ENCODE measurements at places on chromosomes 5 and 9.

DNA sequence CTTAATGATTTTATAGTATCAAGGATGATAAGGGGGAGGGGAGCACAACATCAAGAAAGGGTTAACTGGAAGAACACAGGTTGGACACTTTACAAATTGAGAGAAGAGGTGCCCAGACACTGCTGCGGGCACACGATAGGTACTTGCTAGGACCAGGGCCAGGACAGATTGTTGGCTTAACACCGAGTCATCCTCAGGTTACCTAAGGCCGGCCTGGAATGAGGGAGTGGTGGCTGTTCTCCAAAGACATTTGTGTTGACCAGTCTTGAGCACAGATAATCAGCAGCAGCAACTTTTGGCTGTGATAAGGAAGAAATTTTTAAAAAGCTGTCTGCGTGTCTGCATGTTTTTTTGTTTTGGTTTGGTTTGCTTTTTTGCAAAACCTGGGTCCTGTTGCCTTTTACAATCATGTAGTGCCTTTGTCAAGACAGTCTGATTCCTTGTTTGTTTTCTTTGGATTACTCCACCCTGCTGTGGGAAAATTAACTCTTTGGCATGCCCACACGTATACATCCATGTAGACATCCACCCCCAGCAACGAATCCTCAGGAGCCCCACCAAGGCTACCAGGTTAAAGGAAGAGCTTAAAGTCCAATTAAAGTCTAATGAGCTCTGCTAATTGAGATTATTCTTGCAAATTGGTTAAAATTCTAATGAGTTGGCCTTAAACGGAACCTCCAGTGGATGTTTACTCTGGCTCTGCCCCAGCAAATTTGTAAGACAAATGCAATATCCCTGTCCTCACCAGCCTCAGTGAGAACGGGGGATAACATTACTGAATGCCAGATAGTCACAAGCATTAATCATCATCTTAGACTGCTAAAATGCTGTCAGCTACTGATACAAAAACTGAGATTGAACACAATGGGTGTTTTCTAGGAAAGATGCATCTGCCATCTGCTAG is 382.3 kb downstream of the ACTL7B start:
- no peak for DNase-seq

DNA sequence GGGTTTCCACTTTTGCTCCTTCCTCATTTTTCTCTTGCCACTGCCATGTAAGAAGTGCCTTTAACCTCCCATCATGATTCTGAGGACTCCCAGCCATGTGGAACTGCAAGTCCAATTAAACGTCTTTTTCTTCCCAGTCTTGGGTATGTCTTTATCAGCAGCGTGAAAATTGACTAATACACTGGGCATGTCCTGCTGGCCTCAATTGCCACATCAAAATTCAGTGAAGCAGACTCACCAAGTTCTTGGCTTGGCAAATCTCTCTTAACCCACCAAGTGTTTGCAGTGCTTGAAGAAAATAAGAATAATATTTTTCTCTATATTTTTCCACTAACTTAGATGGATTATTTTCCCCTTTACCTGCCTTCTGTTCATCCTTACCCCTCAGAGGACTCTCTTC is 212.0 kb downstream of the BRINP1 start:
- DNase-seq: no peak

- DNase-seq: no peak
Measured at GRCh38 chr9:14730461-14730898, 7.9 kb upstream of the CER1 start.

GRCh38 chr9:93510041-93510440 is 56.7 kb upstream of the FAM120AOS start:
- DNase-seq: no peak

DNA sequence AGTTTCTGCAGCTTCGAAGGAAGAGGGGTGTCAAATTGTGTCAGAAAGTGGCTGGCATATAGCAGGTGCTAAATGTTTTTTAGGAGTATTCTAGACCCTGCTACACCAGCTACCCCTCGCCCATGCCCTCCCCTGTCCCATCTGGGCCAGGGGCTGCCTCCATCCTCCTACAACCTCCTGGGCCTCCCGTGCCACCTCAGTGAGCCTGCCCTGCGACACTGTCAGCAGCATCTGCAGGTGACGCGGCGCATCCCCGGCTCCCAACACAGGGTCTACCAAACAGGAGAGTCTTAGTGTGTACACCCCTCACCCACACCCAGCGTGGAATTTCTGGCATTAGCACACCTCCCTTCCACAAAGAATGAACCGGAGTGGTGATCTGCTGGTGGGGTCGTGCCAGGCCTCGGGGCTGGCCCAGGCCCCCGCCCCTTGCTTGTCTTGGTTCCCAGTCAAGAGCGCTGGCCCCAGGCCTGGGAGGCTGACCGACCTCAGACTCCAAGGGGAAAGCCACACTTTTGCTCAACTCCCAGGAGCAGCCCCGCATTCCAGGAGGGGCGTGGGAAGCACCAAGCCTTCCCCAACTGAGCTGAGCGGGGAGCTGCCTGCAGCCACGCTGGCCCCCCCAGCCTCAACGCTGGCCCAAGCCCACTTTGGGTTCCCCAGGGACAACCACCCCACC is 55.2 kb downstream of the NEURL1B start:
- DNase-seq: no peak

GRCh38 chr5:58080573-58080972 is 379.3 kb downstream of the PLK2 start:
- no peak for DNase-seq

GRCh38 chr9:111068771-111069170 is 30.5 kb upstream of the LPAR1 start:
- DNase-seq: no peak

- DNase-seq: no peak
Measured at GRCh38 chr5:74517700-74518099, 122.8 kb downstream of the ENC1 start.

GRCh38 chr5:148314731-148315130 is 2.5 kb downstream of the SPINK7 start:
- DNase-seq: no peak

DNA sequence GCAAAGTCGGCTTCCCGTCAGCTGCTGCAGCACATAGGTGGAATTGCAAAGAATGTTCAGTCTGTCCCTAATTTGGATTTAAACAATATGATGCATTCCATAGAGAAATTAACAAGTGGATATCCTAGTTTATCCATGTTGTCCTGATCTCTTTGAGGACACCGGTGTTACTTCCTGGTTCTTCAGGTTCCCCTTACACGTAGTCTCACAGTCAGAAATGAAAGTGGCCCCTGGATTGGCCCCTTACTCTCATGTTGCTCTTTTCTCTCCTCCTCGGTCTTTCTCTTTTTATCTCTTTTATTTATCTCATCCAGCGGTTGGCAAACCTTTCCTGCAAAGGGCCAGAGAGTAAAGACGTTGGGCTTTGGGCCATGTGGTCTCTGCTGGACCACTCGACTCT is 265.1 kb downstream of the GAS1 start:
- DNase-seq: no peak

DNA sequence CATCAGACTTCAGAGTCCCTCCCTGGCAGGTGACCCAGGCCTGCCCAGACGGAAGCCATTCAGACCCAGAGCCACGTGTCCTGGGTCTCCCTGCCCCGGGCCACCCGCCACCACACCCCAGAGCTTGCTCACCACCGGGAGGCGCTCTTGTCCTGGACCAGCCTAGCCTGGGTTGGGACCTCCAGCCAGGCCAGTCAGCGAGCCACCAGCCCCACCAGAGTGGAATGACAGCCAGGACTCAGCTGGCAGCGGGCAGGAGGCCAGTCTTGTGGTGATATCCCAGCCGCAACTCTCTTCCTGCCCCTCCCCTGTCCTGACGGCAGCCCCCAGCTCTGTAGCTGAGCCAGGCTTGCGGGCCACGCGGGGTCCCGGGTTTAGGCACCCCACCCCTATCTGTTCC is 1.7 kb upstream of the PTGDS start:
- no peak for DNase-seq

DNA sequence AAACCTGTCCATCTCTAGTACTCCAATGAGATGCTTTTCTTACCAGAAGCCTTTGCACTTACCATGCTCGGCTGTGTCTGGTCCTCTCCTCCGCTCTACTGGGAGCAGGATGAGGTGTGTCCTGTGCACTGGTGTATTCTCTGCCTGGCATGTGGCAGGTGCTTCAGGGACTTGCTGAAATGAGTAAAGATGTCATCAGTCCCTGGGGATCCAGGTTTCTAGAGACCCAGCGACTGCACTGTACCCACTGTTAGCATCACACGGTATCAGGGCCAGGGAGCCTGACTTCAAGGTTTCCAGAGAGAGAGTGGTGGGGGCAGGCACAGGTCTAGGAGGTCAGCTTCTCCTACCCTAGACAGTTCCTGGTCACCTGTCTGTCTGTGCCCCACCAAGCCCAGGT is 10.5 kb downstream of the PTTG1 start:
- no peak for DNase-seq

- DNase-seq: no peak
Measured at GRCh38 chr5:58924306-58924705, 341.4 kb downstream of the RAB3C start.

DNA sequence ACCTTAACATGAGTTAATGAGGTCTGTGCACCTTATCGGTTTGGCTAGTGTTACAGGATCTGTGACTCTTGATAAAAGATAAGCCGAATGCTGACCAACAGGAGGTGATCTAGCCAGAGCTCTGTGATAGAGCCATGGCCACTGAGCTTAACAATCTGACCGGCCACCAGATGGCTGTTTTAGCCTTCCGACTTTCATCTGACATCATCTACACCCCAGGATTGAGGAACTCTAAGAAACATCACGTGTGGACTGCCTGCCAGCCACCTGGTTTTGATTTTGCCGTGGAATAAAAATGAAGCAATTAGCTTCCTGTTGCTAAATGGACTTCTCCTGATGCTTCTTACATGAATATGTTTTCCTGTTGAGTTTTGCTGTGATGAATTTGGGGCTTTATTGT is 281.3 kb downstream of the CEMIP2 start:
- DNase-seq: no peak

DNA sequence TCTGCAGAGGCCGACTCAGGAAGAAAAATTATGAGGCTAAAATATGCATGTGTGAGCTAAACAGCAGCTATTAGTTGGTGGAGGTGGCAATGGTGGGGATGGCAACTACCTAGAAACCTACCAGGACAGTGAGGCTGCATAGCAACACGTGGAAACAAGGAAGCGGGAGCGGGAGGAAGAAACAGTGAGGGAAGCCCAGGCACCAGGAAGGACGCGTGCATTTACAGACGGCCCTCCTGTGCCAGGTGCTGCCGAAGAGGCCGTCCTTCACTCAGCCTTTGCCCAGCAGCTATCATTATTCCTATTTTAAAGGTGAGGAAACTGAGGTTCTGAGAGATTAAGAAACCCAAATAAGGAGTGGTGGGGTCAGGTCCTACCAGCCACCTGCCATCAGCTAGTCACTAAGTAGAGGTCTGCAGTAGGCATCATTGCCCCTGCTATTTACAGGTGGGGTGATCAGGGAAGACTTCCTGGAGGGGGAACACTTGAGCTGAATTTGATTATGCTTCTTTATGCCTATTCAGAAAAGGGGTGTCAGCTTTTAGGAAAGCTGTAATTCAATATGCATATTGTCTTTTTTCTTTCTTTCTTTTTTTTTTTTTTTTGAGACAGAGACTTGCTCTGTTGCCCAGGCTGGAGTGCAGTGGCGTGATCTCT is 125.3 kb downstream of the CRB2 start:
- no peak for DNase-seq

- no peak for DNase-seq
Measured at GRCh38 chr9:75046725-75047345, 18.7 kb upstream of the CARNMT1 start.

DNA sequence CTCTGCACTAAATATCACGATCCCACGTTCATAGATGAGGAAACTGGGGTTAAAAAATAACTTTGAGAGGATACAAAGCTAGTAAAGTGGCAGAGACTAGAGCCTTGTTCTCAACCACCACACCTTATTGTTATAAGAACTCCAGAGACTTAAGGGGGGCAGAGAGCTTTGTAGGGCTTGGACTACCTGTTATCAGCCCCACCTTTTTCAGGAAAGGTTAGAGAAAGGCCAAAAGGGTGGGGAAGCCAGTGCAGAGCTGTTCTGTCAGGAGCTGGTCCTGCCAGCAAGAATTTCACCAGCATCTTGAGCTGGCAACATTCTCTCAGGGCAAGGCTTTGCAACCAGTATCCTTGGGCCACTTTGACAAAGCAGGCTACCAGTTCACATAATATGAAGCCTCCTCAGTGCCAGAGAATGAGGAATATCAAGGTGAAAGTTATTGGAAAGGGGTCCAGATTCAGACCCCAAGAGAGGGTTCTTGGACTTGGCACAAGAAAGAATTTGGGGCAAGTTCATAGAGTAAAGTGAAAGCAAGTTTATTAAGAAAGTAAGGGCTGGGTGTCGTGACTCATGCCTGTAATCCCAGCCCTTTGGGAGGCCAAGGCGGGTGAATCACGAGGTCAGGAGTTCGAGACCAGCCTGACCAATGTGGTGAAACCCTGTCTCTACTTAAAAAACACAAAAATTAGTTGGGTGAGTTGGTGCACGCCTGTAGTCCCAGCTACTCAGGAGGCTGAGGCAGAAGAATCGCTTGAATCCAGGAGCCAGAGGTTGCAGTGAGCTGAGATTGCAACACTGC is 66.2 kb upstream of the CLINT1 start:
- DNase-seq: no peak

DNA sequence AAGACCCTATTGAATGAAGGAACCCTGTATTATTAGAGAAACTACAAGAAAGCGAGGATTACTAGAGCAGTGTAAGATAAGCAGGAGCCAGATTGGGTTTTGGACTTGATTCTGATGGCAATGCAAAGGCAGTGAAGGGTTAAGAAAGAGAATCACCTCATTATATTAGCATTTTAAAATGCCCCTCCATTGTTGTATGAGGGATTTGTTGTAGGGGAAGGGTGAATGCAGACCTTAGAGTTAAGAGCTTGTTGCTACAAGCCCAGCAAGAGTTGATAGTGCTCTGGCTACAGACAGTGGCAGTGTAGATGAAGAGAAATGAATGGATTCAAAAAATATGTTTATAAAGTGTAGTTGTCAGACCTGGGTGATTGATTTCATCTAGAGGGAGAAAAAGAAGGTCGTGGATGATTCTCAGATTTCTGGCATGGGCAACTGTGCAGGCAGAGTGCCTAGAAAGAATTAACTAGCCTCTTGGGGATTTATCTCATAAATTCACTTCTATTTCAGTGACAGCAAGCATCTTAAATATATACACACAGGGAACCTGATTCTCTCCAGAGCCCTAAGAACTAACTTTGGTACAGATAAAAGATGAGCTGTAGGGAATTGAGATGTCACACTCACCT is 344.8 kb downstream of the ARRDC3 start:
- peak; percentile 64 for DNase-seq

DNA sequence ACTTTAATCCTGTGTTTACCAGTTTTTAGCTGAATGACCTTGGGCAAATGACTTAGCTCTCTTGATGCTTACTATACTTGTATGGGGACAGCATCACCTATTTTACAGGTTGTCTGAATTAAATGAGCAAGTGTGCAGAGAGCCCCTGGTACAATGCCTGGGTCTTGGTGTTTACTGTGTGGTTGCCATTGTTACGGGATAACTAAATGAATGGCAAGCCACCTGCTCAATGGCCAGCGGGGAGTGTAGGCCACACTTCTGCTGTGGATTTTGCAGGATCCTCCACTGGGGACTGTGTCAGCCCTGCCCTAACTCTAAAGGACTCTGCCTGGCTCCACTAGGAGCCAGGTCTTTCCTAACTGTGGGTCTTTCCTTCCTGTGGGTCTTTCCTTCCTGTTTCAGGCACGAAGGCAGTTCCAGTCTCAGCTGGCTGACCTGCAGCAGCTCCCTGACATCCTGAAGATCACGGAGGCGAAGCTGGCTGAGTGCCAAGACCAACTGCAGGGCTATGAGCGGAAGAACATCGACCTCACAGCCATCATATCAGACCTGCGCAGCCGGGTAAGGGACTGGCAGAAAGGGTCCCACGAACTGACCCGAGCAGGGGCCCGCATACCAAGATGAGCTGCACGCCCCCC is 10.3 kb upstream of the GLE1 start:
- DNase-seq: no peak

GRCh38 chr9:135772056-135772646 is 70.2 kb downstream of the KCNT1 start:
- no peak for DNase-seq

All from NCI-H1694 (cell line).